Activated CD4-positive, CD25-positive, alpha-beta regulatory T cell (primary cell): ENCODE measurements at places on chromosomes 12 and 14.

GRCh38 chr14:65228956-65229747 is 126.8 kb upstream of the MAX start:
- DNase-seq, result no peak

DNA sequence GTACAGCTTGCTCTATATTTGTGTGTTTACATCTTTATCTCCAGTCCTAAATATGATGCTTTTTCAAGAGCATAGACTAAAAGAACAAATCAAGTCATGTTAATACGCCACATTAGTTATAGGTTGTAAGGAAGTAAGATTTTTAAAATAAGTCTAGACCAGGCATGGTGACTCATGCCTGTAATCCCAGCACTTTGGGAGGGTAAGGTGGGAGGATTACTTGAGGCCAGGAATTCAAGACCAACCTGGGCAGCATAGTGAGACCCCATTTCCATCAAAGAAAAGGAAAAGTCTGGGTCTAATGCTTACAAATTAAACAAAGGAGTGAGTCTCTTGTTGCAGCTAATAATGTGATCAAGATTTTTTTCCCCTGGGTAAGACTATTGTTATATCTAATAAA is 118.9 kb downstream of the GPR135 start:
- DNase-seq, result no peak

DNA sequence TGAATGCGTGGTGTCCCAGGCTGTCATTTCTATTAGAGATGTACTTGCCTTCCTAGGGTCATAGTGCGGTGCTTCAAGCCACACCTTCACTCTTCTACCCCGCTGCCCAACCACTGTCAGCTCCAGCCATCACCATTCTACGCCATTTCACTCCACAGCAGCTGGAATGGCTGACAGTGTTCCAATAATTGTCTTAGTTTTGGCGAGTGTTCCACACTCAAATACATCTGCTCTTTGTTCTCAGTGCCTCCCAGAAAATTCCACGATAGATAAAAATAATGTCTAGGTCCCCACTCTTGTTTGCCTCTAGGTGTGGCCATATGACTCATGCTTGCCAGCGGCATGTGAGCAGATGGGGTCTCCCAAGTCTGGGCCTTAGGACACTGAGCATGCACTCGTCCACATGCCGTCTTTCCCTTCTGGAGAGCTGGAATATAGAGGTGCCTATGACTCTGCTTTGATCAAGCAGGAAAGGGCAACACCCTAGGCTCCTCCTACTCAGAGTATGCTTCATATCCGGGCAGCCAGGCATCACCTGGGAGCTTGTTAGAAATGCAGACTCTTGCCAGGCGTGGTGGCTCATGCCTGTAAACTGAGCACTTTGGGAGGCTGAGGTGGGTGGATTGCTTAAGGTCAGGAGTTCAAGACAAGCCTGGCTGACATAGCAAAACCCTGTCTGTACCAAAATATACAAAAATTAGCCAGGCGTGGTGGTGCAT is 163.0 kb downstream of the BRMS1L start:
- DNase-seq, result no peak

DNA sequence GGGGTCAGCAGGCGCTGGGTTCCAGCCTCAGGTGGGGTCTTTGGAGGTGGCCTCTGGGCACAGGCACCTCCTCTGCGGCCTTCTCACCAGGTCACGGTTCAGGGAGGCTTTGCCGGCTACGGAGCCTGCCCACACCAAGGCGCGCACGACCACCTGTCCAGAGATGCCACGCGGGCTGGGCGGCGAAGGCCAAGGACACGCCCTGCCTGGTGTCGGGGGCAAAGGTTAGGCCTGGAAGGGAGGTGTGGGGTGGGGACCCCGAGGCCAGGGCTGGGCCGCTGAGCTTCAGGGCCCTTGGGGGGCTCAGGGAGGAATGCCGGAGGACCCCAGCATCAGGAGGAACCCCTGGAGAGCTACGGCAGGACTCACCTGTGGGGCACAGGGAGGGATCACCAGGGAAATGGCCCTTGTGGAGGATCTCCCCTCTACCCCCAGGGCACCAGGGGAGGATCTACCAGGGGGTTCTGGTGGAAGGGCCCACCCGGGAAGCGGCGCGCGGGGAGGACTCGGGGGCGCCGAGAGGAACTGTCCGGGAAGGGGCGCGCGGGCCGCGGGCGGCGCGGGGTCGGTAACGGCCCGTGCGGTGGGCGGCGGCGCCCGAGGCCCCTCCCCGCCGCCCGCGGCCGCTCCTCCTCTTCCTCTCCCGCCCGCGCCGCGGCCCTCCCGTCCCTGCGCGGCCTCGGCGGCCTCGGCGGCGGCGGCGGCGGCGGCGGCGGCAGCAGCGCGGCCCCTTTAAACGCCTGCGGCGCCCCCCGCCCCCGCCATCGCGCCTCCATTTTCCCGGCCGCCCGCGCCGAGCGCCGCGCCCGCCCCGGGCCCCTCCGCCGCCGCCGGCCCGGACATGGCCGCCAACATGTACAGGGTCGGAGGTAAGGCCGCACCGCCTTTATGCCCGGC is at the start of gene MTA1:
Gene MTA1, plus strand, starts transcription at position 633 of the 897 bp plus-strand sequence. Its CDS starts 209 bp downstream, at position 842.
- no peak for DNase-seq

GRCh38 chr12:116144384-116144783 is 133.1 kb downstream of the MED13L start:
- DNase-seq, result no peak

DNA sequence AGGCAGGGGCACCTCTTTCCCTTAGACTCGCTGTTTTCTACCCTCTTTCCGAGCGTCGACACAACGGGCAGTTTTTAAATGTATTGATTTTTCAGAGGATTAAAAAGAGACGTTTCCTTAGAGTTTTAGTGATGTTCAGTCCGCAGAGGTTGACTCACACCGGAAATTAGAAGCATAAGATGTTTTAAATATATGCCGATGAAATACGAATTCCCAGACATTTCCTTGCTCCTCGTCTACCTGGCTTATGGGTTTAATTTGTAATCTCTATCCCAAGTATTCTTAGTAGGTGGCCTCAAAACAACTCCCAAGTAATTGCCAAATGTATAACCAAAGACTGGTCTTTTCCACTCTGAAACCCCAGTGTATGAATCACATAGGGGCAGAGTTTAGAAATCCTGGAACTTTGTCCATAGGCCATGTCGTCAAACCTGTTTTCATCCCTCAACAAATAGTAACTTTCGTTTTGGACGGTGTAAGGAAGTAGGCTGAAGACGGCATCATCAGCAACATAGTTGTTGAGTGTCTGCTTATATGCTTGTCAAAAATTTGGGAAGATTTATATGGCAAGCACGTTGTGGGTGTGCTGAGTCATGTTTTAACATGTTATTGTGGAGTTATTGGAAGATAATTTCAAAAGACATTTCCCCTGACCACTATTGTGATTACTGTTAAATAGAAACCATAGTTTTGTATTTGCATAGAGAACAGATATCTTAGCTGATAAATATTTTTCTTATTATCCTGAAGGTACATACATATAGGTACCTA is 824 bp downstream of the TBK1 start:
- no peak for DNase-seq

DNA sequence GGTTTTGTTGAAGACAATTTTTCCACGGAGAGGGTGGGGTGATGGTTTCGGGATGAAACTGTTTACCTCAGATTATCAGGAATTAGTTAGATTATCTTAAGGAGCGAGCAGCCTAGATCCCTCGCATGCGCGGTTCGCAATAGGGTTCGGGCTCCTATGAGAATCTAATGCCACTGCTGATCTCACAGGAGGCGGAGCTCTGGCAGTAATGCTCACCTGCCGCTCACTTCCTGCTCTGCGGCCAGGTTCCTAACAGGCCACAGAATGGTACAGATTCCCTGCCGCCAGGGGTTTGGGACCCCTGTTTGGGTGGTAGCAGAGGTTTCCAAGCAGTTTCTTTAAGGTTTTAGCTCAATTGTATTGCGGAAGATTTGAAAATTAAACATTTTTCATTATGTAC is 439.8 kb upstream of the OR4E1 start:
- DNase-seq, result no peak

DNA sequence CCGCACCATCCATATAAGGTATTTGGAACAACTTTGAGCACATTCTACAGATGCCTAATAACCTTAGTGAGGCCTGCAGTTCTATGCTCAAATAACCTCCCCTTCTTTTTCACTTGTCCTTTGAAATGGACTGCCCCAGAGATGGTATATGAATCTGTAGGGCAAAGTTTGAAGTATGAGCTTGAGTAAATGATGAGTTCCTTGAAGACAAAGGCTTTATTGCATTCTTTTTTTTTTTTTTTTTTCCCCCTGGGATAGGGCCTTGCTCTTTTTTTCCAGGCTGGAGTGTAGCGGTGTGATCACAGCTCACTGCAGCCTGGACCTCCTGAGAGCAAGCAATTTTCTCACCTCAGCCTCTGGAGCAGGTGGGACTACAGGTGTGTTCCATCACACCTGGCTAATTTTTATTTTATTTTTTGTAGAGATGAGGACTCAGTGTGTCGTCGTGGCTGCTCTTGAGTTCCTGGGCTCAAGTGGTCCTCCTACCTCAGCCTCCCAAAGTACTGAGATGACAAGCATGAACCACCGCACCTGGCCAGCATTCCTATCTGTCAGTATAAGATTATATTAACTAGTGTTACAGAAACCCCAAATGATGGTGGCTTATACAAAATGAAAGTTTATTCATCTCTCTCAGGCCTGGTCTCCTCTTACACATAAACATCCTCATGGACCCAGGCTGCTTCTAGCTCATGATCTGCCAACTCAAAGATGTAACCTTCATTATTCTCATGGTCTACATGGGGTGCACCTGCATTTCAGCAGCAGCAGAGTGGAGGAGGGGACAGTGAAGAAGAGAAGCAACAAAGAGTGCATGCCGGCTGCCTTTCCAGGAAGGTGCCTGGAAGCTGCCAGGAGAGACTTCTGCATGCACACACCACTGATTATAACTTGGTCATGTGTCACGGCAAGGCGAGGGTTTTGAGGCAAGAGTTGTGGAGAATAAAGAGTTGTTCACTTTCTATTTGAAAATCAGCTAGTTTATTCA is 101.4 kb downstream of the DUSP16 start:
- DNase-seq, result no peak

DNA sequence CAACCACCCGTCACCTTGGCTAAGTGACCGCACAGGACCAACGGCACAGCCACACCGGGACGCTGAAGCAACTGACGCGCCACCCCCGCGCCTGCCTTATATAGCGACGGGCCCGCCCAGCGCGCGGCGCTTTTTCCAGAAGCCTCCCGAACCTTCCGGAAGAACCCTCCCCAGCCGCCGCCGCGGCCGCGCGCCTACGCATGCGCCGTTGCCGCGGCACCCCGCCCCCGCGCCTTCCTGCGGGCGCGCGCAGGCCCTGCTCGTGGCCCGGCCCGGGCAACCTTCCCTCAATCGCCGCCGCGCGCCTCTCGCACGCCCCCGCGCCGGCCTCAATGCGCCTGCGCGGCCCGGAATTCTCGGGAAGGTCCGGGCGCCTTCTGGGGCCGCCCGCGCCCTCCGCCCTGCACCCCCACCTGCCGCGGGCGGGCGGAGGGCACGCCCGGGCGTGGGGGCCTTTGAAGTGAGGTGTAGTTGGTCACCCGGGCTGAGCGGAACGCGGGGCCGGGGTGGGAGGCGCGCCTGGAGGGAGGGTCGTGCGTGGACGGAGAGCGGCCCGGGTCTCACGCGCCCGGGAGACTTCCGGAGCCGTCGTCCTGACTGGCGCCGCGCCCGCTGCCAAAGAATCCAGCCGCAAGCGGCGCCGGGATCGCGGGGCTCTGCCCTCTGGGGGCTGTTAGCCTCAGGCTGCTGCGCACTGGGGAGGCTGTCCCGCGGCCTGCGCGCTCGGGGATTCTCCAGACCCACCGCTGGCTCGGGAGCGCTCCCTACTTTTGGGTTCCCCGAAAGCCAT is at the start of gene HSP90AA1:
Gene HSP90AA1, minus strand, starts transcription at position 73 of the 790 bp plus-strand sequence. CDS start 666 bp downstream, outside the sequence.
- DNase-seq, result peak; percentile 95

- no peak for DNase-seq
Measured at GRCh38 chr12:66965621-66966020, 286.7 kb upstream of the GRIP1 start.

DNA sequence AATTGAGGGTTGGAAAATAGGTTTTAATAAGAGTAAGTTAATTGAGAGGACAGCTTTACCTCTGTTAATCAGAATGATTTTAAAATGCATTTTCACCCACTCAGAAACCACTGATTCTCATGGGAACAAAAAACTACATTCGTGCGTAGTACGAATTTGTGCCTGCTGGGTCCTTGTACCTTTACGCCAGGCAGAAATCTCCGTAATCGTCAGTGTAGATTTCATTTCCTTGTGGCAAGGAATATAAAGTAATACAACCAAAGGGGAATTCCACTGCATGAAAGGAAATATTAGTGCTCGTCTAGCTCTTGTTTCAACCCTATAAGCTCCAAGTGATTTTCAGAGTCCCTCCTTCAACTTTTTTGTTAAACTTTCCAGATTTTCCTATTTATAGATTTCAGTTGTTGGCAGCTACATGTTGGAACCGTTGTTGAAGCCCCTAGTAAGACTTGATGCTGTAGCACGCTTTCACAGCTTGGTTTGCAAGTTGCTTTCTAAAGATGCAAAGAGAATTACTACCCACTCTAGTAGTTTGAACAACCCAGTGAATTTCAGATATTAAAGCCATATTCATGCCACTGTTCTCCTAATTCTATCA is 90.6 kb downstream of the ETV6 start:
- DNase-seq, result no peak

DNA sequence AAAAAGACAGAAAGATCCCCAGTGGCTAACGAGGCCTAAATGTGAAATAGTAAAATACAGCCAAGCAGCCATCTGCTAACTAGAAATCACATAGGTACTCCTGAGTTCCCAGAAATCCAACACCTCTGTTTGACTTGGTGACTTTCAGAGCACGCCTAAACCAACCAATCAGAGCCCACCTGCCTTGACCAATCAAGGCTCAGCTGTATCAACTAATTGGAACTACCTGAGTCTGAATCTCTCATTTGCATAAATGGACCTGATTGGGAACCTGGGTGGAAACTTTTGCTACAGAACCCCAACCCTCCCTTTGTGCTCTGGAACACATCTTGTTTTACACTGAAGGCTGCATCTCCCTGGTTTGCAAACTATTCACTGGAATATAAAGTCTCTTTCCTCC is 5.1 kb upstream of the TCL1B start:
- no peak for DNase-seq

DNA sequence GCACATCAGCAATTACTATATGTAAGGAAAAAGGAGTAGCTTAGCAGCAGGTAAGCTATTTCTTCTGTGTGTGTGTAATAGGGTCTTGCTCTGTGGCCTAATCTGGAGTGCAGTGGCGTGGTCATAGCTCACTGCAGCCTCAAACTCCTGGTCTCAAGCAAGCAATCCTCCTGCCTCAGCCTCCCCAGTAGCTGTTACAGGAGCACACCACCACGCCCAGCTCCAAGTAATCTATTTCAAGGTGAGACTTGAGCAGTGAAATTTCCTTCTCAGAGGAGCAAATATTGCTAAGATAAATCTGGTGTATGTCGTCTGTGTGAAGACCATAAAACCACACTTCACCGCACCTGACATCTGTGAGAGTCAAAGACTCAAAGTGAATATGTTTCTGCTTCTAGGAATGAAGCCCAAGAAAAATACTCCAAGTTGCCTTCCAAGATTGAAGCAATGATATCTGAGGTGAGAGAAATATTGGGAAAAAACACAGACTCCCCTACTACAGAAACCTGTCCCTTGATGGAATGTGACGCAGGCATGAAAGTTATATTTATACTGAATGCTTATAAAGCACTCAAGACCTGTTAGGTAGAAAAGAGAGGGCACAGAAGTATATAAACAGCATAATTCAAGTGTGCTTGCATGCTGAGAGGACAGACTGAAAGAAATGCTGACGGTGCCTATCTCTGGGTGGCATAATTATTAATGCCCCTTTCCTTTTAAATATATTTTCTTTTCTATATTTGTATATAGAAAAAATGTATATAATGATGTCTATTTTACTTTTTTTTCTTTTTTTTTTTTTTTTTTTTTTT is 2.5 kb upstream of the SELPLG start:
- no peak for DNase-seq
